ENCODE measurements at places on chromosomes 16 and 17.

- DNase-seq: no peak
Observed at GRCh38 chr17:17181666-17182597, 24.2 kb downstream of the PLD6 start.

DNA sequence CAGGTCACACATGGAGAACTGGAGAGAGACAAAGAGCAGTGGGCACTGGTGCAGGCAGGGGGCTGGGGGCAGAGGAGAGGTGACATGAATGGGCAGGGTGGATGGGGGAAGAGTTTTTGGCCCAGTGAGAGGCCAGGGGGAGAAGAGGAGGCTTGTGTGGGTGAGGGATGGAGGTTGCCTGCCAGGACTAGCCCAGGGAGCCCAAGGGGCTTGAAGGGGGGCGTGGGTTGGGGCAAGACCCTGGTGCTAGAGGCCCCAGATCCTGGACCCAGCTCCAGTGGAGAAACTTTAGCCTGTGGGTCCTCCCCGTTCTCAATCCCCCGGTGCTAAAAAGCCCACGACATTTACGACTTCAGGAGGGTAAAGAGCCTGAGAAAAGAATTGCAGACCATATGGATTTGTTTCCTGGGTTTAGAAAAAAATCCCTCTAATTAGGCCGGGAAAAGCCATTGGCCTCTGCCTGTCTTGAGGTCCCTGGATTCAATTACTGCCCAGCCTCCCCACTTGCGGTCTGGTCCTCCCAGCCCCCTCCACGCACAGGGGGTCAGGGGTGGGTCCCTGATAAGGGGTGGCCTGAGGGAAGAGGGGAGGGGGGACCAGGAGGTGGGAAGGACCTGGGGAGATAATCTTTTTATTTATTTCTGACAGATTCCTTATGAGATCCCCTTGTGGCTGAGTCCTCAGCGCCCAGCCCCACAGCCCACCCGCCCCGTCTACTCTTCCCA, 33.0 kb downstream of the NGFR start:
- no peak for DNase-seq

DNA sequence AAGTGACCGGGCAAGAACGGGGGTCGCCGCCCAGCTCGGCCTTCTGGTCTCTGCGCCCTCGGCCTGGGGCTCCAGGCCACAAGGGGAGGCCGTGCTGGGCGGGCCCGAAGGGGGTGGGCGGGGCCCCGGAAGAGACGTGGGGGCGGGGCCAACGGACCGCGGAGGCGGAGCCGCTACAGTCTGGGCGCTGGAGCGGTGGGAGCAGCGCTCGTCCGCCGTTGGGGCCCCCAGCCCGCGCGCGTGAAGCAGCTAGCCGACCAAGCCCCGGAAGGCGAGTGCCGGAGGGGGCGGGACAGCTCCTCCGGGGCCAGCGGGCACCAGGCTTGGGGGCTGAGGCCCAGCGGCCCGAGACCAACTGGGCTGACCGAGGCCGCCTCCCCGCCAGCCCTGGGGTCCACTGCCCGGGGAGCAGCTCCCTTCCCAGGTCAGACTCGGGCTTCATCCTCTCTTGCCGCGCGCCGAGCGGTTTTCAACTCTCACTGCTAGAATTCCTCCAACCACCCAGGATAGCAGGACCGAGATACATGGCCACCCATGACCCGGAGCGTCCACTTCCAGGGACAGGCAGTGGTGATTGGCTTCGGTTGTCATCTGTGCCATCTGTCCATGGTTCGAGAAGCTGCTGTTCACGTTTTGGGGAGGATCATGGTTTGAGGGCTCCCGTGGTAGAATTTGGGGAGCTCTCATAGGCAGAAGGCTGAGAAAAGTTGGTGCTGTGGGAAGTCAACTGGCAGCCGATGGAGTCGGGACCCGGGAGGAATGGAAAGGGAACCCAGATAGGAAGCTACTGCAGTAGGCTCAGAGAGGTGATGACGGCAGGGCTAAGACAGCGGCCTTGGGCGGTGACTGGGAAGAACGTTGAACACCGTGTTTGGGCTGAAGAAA, 44.6 kb upstream of the LCMT1 start:
- peak; percentile 23 for DNase-seq

- no peak for DNase-seq
Observed at GRCh38 chr17:79212149-79213087, 137.8 kb downstream of the ENGASE start.

GRCh38 chr16:8589057-8589899, 1.0 kb downstream of the TMEM114 start:
- no peak for DNase-seq

Data from Kasumi-1 (cell line).